H9 (cell line): ENCODE measurements at places on chromosomes 4 and X. TPM values are rescaled to one million over a fixed set of nuclear protein-coding genes. Genes with fewer than 3 reads are reported as not detected.
A peak's percentile ranks its signal among the peaks of the same experiment; 100 is the strongest.

GRCh38 chr4:6097581-6097980, 79.3 kb upstream of the C4orf50 start:
- no peak overlapping the region for H3K27ac ChIP-seq
- H3K4me1 ChIP-seq: no peaks in the 10 kb centered on the region; the same call in 1 of the 2 replicates
- no peak overlapping the region for H3K4me3 ChIP-seq
- H3K36me3 ChIP-seq: no peaks in the 10 kb centered on the region
- H3K27me3 ChIP-seq: no peaks in the 10 kb centered on the region

GRCh38 chr4:174828845-174829701, at the start of gene GLRA3:
TSS of gene GLRA3 (minus strand) at chr4:174829247. CDS start at chr4:174828811, 436 bp downstream.
- no peaks in the 10 kb centered on the region for H3K27me3 ChIP-seq
- H3K4me3 ChIP-seq: peak within 1 kb of the TSS; percentile 88
- H3K4me1 ChIP-seq: no peaks in the 10 kb centered on the region
- DNase-seq: peak; percentile 99

DNA sequence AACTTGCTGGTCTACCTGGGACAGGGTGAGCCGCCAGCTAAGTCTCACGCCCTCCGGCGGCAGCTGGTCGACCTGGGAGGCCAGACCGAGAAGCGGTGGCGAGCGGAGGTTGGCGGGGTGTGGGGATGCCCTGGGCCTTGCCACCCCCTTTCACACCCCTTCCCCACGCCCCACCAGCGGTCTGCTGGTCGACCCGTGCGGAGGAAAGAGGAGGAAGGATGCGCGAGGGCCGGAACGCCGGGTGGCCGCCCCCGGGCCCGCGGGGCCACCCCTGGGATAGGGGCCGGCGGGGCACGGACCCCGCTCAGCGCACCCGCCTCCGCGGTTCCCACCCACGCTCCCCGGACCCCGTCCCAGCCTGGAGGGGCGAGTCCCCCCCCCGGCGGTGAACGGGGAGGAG, 28.3 kb upstream of the DCAF12L1 start:
- no peaks in the 10 kb centered on the region for H3K4me1 ChIP-seq
- H3K4me3 ChIP-seq: no peak overlapping the region
- no peak for DNase-seq

- H3K4me1 ChIP-seq: no peaks in the 10 kb centered on the region
- no peaks in the 10 kb centered on the region; the same call in 1 of the 2 replicates for H3K27me3 ChIP-seq
- no peaks in the 10 kb centered on the region for H3K36me3 ChIP-seq
- peak; percentile 21 for DNase-seq
Measured at GRCh38 chr4:1052231-1052671, 40.8 kb downstream of the FGFRL1 start.

DNA sequence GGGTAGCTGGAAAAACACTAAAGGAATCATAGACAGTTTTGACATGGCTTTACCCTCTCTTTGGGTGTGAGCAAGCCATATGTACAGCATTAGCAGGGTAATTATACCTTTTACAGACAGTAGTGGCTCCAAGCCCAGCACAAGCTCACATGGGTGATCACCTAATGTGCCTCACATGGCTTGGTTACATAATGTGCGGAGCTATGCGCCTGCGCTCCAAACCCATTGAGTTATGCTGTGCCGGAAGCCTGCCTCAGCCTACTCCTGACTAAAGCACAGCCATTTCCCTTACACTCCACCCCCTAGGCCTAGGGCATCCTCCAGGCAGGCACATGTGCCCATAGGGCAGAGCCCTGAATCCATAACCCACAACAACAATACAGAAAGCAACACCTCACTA, 6.5 kb upstream of the TSPAN5 start:
- H3K27me3 ChIP-seq: no peaks in the 10 kb centered on the region
- peaks cover 6% of the 10 kb centered on the region; the same call in 1 of the 2 replicates for H3K4me1 ChIP-seq
- H3K36me3 ChIP-seq: peaks cover 11% of the 10 kb centered on the region
- no peak overlapping the region for H3K27ac ChIP-seq

- H3K27ac ChIP-seq: no peak overlapping the region
- no peak for DNase-seq
- H3K4me1 ChIP-seq: no peaks in the 10 kb centered on the region
Measured at GRCh38 chr4:1492142-1492457, 85.9 kb upstream of the NKX1-1 start.

DNA sequence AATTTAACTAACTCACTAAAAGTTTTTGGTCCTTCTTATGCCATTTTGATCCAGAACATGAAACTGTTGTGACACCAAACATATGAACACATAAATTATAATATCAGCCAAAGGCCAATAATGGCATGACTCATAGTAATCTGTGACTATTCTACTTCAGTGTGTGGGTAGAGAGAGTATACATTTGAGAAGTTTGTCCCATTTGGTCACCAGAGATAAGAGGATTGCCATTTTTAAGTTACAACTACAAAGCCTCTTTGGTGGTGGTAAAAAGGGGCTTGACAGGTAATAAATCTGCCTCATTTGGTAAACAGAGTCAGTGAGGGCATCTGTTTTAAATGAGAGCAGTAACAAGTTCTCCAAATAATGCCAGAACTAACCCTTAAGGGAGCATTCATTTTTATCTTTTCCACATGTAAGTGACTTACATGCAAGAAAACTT, 117.9 kb downstream of the TBC1D19 start:
- no peaks in the 10 kb centered on the region for H3K4me1 ChIP-seq
- DNase-seq: no peak
- H3K27me3 ChIP-seq: no peaks in the 10 kb centered on the region

GRCh38 chr4:115780835-115781234, 667.4 kb upstream of the NDST4 start:
- DNase-seq: no peak
- H3K27me3 ChIP-seq: no peaks in the 10 kb centered on the region
- H3K4me1 ChIP-seq: no peaks in the 10 kb centered on the region
- no peak overlapping the region for H3K4me3 ChIP-seq

DNA sequence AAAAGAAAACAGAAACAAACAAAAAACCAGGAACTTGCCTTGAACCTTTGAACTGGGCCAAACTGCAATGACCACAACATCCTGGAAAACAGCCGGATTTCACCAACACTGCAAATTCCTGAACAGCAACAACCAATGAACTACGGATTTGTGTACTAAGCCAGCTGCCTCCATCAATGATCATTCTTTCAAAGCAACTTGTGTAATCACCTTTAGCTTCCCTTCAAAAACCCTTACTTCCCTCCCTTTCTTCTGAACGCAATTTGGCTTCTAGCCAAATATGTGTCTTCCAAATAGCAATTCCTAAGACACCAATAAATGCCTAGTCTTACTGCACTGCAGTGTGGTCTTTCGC, 98.5 kb upstream of the FAM47C start:
- no peak overlapping the region for H3K4me3 ChIP-seq
- peaks cover 8% of the 10 kb centered on the region for H3K36me3 ChIP-seq
- H3K4me1 ChIP-seq: no peaks in the 10 kb centered on the region
- no peaks in the 10 kb centered on the region for H3K27me3 ChIP-seq
- no peak for DNase-seq

DNA sequence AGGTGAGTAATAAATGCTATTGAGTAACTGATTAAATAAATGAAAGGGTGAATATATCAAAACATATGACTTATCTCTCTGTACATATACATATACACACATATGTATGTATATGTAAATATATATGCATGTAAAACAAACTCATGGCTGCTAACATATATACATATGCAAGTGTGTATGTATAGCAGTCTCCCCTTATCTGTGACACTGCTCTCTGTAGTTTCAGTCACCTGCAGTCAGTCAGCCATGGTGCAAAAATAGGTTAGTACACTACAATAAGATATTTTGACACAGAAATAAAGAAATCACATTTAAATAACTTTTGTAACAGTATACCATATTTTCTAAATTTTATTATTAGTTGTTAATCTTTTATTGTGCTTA, 467.4 kb downstream of the EPHA5 start:
- no peaks in the 10 kb centered on the region for H3K36me3 ChIP-seq
- no peaks in the 10 kb centered on the region for H3K27me3 ChIP-seq
- no peak for DNase-seq
- no peak overlapping the region for H3K4me3 ChIP-seq
- H3K27ac ChIP-seq: no peak overlapping the region
- H3K4me1 ChIP-seq: no peaks in the 10 kb centered on the region

Gene CT45A5
- total RNA-seq: not detected in 2 replicates
